ENCODE measurements at places on chromosomes 1 and 21.
A peak's percentile ranks its signal among the peaks of the same experiment; 100 is the strongest.

GRCh38 chr1:53982763-53983104 is 35.3 kb downstream of the LDLRAD1 start:
- DNase-seq: no peak

GRCh38 chr1:202029171-202029665 is 18.8 kb downstream of the ELF3 start:
- DNase-seq: no peak

DNA sequence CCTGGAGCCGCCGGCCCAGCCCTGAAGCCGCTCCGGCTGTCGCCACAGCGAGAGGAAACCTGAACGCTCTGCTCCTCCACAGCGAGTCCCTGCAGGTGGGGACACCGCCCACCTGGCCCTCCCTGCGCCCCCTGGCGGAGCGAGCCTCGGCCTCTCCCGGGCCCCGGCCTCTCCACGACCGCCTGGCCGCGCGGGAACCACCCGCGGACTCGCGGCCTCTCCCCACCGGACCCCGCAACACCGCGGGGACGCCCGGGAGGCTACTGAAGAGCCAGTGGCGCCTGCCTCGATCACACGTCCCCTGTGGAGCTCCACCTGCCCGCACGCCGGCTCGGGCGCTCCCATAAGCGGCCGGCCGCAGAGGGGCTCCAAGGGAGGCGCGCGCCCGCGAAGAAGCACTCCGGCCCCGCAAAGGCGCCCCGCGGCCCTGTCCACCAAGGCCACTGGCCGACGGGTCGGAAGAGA is 109.6 kb downstream of the KCNN3 start:
- DNase-seq: peak; percentile 77

GRCh38 chr1:63690966-63691700 is 82.7 kb upstream of the ROR1 start:
- DNase-seq: no peak

- DNase-seq: no peak
Observed at GRCh38 chr1:2230781-2231531, 2.8 kb downstream of the SKI start.

DNA sequence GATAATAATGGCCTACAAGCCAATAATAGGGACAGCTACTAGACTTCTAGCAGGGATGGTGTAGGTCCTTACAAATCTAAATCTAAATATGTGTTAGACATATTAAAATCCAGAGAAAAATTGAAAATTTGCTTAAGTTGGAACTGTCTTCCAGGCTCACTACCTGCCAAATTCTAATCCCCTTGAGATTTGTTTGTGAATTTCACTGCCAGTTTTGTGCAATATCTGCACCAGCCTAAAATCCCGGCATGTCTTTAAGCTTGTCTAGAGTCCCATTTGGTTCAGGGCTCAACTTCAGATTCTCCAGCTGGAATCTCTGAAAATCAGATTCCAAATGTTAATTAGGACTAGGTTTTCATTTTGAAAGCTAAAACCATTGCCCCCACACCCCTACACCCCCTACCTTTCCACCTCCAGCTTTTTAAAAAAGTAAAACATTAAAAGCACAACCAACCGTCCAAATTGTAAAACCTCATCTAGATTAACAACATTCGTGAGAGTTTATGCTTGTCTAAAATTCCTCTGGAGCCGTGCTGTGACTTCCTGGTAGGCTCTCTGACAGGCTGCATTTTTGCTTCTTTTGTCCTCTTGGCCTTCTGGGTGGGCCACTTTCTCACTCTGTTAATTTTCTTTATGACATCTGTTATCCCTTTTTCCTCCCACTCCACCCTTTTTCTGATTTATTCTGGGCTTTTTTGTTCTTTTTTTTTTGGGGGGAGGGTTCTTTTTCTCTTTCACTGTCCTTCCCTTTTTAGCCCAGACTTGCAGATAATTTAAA is 348.7 kb downstream of the PAPPA2 start:
- no peak for DNase-seq

GRCh38 chr1:236332092-236332758 is 50.5 kb upstream of the ERO1B start:
- DNase-seq: no peak

DNA sequence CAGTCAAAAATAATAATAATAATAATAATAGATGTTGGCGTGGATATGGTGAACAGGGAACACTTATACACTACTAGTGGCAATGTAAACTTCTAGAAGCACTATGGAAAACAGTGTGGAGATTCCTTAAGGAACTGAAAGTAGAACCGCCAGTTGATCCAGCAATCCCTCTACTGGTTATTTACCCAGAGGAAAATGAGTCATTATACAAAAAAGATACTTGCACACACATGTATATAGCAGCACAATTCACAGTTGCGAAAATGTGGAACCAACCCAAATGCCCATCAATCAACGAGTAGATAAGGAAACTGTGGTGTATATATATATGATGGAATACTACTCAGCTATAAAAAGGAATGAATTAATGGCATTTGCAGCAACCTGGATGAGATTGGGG is 176.0 kb downstream of the PLPP3 start:
- no peak for DNase-seq
